ENCODE measurements at places on chromosomes 1 and 21.

DNA sequence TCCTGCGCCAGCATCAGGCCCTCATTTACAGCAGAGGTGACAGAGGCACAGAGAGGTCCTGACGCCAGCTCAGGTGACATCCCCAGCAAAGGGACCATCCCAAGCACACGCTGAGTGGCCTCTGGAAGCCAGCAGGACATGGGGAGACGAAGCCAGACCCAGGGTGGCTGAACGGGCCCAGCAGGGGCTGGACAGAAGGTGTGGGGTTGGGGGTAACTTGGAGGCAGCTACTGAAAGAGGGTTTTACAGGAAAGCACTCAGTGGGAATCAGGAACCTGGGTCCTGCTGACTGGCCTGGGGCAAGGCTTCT, 1.6 kb upstream of the ARHGEF16 start:
- no peak for DNase-seq

DNA sequence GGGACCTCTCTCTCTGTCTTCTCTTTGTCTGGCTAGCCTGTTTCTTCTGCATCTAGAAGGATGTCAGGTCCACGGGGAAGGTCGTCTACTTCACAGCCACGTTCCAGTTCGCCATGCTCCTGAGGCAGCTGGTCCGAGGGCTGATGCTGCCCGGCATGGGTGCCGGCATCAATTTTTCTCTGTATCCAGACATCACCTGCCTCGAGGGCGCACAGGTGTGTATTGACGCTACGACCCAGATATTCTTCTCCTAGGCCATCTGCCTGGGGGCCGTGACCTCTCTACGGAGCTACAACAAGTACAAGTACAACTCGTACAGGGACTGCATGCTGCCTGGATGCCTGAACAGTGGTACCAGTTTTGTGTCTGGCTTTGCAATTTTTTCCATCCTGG, 841.6 kb upstream of the TMPRSS15 start:
- DNase-seq, result no peak

- DNase-seq, result no peak
These were observed 807.3 kb upstream of the RGS18 start for GRCh38 chr1:191350938-191351337.

- no peak for DNase-seq
These were observed 112.1 kb downstream of the TNFSF18 start for GRCh38 chr1:172938681-172939080.

GRCh38 chr1:48547561-48548220, 75.7 kb upstream of the SPATA6 start:
- DNase-seq, result no peak

DNA sequence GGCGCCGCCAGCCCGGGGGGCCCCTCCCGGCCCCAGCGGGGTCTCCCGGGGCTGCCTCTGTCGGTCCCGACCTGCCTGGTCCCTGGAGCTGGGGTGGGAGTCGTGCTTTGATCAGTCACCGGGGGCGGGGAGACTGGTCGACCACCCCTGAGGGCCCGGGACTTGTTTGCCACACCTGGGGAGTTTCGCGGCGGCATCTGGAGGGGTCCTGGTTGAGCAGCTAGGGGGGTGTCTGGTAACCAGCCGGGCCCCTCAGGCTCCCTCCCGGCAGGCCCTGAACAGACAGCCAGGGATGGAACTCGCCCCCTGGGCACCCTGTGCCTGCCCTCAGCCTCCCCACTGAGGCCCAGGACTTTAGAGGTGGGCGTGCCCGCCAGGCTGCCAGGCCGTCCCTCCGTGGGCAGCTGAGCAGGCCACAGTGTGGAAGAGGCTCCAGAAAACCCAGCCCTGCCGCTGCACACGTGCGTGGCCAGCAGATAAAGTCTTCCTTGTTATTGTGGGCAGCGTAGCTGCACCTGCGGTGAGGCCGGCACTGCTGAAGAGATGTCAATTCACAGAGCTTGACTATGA, 13.3 kb upstream of the SAMD11 start:
- peak; percentile 2 for DNase-seq

All from activated CD4-positive, alpha-beta T cell treated with anti-CD3 and anti-CD28 coated beads, Interleukin-2, amount 50 U/mL, for 48 hours (primary cell).